ENCODE measurements at places on chromosomes 3 and 15. TPM values are rescaled to one million over a fixed set of nuclear protein-coding genes. Genes with fewer than 3 reads are reported as not detected.

DNA sequence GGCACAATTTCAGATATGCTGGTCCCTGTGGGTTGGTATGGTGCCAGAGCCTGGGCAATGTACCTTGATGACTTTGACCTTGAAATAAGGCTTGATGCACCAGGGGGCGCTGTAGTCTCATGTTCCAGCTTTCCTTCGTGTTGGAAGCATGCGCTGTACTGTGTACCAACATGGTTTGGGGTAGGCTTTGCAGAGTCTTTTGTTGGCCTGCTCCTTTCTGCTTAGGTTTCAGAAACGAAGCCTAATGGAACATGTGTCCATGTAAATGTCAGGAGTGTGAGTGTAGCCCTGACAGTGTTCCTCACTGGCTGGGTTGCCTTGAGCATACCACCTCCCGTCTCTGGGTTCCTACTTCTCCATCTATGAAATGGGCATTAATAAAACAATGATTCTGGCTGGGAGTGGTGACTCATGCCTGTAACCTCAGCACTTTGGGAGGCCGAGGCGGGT lies 3.6 kb upstream of the CCR4 start:
- peak; percentile 68 for DNase-seq

DNA sequence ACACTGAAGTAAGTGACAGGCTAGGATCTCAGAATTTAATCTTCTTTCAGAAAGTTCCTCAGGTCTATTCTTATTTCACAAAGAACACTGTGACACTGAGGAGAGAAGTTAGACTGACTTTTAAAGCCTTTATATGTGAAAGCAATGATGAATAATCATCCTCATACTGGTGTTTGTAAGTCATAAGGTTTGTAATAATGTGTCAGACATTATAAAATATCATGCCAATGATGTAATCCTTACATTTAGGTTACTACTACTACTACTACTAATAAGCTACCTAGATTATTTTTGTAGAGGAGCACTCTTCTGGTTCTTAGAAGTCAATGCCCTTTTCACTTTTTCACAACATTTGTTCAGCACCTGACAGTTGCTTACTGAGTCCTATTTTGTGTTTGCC lies 33.4 kb downstream of the FANCD2OS start:
- DNase-seq = no peak

DNA sequence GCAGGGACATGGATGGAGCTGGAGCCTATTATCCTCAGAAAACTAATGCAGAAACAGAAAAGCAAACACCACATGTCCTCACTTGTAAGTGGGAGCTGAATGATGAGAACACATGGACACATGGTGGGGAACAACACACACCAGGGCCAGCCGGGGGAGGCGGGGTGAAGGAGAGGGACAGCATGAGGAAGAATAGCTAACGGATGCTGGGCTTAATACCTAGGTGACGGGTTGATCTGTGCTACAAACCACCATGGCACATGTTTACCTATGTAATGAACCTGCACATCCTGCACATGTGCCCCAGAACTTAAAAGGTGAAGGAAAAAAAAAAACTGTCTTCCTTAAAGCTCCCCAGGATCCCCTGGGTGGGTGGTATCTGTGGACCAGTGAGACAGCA lies 87.1 kb downstream of the ADAMTS17 start:
- DNase-seq = no peak

DNA sequence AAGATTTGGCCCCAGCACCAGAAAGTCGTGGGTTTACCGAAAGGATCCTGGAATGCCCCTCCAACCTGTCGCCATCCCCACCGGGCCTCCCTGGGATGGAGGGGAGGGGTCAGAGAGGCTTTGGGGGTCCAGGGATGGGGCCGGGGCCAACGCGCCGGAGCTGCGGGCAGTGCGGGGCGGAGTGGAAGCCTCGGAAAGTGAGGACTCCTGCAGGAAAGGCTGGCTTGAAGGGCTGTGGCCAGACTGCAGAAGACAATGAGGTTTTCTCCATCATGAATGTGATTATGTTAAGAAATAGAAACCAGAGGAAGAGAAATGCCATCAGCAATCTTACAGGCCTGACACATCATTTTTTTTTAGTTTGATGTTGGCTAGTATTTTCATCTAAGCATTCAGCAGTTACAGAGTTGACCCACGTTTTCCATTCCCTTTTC lies 738 bp downstream of the YEATS2 start:
- peak; percentile 31 for DNase-seq

GRCh38 chr3:53252096-53252946 lies 3.5 kb downstream of the TKT start:
- no peak for DNase-seq

DNA sequence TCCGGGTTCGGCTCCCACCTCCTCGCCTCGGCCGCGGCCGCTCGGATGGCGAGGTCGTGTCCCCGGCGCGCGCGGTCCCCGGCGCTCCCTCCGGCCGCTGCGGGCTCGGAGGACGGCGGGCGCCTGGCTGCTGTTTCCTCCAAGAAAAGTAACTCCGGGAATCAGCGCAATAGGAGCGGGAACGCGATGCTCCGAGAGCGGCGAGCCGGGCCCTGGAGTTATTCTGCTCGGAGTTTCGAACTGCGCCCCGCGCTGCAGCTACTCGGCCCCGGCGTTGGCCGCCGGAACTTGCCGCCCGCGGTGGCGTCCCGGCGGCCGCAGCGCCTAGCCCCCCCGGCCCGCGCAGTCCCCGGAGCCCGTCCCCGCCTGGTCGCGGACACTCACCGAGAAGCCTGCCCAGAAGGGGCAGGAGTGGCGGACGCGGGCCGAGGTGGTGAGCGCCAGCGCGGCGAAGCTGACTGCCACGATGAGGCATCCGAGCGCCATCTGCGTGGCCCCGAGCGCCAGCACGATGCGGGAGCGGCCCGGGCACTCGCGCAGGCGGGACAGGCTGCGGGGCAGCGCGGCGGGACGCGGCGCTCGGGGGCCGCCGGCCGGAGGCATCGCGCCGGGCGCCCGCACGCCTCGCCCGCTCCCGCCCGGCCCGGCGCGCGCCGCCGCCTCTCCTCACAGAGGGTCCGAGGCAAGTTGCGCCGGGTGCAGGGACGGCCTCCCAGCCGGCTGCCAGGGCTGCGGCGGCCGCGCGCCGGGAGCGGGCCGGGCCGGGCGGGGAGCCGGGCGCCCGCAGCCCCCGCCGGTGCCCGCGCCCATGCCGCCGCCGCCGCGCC lies 251.9 kb downstream of the TJP1 start:
- DNase-seq = no peak

DNA sequence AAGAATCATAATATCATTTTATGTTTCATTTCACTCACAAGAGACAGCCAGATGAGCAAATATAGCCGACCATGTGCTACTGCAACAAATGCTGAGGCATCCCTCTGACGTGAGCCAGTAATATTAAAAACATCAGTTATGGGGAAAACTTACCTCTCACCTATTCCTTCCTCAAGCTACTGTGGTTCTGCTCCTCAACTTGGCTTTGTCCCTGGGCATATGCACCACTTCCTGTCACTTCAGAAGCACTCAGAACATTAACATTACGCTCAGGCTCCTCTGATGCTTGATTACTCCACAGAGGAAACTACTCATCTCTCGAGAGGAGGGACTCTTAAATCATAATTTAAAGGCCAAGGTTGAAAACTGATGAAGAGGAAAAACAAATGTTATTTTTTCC lies 457.0 kb upstream of the ALCAM start:
- DNase-seq = no peak

DNA sequence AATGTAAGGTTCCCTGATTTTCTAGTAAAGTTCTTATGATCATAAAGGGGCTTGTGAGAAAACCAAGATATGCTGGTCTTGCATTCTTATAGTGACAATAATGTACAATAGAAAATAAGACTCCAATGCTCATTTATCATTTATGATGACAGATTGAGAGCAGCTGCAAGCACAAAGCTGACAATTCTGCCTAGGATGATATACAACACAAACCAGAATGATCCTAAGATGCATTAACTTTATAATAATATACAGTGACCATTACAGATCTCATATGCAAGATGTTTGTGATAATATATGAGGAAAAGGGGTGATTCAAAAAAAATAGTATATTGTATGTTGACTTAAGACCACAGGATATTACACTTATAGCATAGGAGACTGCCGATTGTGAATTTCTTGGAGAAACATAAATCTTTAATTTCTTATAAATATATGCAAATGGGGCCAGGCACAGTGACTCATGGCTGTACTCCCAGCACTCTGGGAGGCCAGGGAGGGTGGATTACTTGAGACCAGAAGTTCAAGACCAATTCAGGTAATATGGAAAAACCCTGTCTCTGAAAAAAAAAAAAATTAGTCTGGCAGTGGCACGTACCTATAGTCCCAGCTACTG lies 387.0 kb downstream of the ZBBX start:
- DNase-seq = no peak

DNA sequence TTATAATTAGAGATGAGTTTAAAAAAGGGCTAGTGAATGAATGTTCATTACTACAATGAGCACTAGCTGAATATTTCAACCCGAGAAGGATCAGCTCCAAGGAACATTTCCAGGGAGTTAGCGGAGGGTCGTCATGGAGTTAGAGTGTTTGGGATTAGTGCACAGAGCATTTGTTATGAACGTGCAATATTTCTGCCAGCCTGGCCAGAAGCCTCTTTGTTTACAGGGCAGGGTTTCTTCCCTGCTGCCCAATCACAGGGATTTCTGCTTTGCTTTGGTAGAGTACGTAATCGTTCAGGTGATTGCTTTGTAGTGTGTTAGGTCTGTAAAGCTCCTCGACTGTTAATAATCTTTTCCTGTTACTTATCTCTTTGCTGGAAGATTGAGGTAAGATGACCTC lies 5.9 kb downstream of the CGNL1 start:
- no peak for DNase-seq

The COL7A1 gene
- polyA plus RNA-seq = 13.9 TPM

The ARPP21 gene
- 1.4 TPM for polyA plus RNA-seq

The AEN gene
- polyA plus RNA-seq = 6.1 TPM
